ENCODE measurements at places on chromosomes 11 and 22. TPM values are rescaled to one million over a fixed set of nuclear protein-coding genes. Genes with fewer than 3 reads are reported as not detected.

GRCh38 chr11:37124384-37124783 is 526.3 kb upstream of the RAG2 start:
- no peak for DNase-seq

BDNF gene
- total RNA-seq, result 4.9 TPM

GRCh38 chr11:74283580-74284180 is 27.8 kb downstream of the P4HA3 start:
- DNase-seq, result no peak

- no peak for DNase-seq
These were observed 3.4 kb downstream of the PTGDR2 start for GRCh38 chr11:60852117-60852981.

H19 gene
- total RNA-seq, result 0.72 TPM
